Activated CD4-positive, alpha-beta T cell treated with anti-CD3 and anti-CD28 coated beads, Interleukin-2, amount 50 U/mL, for 48 hours (primary cell): ENCODE measurements at places on chromosomes 1 and 21.

DNA sequence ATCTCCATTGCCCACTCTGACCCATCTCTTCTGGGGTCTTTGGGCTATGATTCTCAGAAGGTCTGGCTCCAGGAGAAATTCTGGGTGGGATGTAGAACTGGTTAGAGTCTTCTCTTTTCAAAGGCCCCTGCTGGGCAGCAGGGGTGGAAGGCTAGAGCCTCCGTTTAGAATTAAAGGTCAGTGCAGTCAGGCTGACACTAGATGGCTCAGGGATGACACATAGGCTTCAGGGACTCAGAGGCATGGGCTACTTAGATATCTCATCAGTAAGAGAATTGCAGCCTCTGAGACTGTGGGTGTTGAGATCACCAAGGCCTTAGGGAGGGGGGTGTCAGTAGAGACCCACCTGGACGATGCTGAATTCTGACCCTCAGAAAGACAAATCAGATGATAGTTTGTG, 12.6 kb upstream of the PPM1J start:
- DNase-seq: no peak

- no peak for DNase-seq
Measured at GRCh38 chr1:1857096-1857703, 33.7 kb downstream of the GNB1 start.

- no peak for DNase-seq
Measured at GRCh38 chr1:184803180-184803492, 48.5 kb upstream of the EDEM3 start.

DNA sequence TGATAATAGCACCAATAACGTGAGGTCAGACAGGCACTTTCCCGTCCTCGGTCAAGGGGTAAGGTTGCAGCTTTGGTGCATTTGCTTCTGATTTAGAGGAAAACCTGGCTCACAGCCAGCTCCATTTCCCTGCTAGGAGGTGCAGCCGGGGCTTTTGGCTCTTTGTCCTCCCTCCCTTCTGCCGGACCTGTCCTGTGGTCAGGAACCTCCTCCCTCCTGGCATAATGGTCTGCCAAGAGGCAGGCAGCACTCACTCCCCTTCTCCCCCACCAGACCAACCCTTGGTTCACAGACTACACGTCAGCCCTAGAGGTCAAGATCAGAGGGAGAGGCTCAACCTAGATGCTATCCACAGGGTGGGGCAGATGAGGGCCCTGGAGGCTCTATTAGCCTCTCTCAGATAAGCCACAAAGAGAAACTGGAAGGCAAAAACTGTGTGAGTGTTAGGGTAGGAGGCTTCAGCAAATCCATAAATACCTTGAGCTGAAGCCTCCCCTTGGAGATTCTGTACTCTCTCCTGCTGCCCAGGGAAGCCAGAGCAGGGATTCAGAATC, 64.8 kb downstream of the PLXNA2 start:
- no peak for DNase-seq

DNA sequence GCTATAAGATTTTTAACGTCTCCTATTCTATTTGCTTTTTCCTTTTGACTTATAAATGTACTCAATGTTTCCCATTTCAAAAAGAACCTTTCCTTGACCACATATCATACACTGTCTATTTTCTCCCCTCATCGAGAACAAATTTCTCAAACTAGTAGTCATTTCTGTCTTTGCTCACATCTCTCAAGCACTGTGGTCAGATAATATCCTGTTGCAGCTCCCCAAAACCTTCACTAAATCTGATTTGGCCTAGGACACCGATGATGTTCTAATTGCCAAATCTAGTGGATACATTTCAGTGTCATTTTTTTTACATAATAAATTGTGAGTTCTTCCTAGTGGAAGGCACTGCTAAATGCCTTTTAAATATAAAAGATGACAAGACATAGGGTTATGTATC, 19.4 kb downstream of the CXADR start:
- DNase-seq: no peak

GRCh38 chr21:18987520-18988026, 584.0 kb upstream of the TMPRSS15 start:
- DNase-seq: no peak

DNA sequence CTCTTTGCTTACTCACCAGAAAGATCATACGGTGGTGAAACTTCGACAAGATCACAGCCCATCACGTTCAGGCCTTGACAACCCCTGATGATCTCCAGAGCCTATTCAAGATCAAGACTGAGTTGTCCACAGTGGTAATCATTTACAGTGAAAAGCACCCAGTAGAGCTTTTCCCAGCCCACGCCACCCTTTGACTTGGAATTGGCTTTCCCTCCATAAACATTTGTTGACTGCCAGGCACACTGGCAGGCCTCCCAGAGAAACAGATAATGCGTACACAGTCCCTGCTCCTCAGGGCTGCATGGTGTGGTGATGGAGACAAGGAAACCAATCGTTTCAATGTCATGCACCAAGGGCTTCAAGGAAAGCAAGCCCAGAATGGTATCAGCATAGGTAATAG, 10.1 kb downstream of the AGMAT start:
- no peak for DNase-seq

GRCh38 chr1:10606064-10606463, 131.3 kb downstream of the PEX14 start:
- DNase-seq: no peak

DNA sequence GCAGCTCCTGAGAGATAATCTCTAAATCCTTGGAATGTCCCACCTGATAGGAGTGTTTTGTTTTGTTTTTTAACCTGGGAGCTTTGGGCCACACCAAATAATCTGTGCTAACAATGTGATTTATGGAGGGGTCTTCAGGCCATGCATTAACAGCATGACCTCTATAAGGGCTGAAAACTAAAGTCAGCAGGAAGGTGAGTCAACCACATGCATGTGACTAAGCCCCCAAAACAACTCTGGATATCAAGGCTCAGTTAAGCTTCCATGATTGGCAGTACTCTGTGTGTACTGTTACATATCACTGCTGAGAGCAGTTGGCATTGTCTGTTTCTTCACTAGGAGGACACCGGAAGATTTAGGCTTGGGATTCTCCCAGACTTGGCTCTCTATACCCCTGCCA, 10.7 kb downstream of the AUNIP start:
- no peak for DNase-seq

DNA sequence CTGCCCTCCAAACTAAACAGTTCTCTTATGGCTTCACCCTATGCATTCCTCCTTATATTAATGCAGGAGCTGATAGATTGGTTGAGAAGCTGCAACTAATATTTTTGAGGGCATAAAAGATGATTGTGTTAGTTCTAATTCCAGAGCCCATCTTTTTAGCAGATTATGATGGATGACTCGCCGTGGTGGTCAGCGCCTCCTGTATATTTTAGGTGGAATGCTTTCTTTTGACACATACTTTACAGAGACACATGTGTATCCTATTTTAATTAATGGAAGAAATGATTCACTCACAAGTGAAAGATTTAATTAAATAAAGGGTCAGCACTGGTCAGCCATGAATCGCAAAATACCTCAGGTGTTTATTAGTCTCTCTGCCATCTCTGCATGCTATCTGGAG, 120.7 kb downstream of the TM2D1 start:
- DNase-seq: no peak
